T-helper 17 cell (primary cell): ENCODE measurements at places on chromosomes 2 and 18.

DNA sequence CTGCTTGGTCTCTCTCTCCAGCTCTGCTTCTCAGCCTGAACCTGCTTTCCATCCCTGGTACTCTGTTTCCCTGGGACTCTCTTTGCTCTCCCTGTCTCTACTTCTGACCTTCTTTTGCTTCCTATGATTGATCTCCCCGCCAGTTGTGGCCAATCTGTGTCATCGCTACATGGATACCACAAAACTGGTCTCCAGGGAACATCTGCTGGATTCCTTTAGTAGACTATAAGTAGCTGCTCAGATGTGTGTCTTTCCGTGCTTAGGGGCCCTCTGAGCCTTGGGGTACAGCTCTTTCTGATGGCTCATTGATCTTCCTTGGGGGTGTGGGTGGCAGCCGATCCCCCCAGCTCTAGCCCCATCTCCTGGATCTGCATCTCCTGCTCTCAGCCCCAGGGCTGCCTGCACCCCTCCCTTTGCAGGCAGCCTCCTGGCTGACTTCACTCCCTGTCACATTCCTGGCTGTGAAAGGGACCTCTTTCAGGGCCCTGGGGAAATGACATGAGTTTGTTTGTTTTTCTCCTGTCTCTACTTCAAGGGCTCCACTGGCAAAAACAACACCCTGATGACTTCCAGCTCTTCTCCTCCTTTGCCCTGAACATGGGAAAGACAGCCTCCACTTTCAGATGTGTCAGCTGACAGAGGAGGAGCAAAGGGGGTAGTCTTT lies 333.7 kb downstream of the CYP26B1 start:
- DNase-seq: no peak

GRCh38 chr18:10249270-10249669 lies 205.2 kb upstream of the APCDD1 start:
- DNase-seq: no peak

- no peak for DNase-seq
These were observed 73.1 kb downstream of the HDAC4 start for GRCh38 chr2:239327536-239328350.

GRCh38 chr2:26610504-26611335 lies 30.4 kb downstream of the CIB4 start:
- DNase-seq: no peak

- no peak for DNase-seq
These were observed 102.6 kb downstream of the RTN4 start for GRCh38 chr2:54947646-54948045.

- no peak for DNase-seq
These were observed 36.0 kb downstream of the PHLPP1 start for GRCh38 chr18:62751341-62751821.

DNA sequence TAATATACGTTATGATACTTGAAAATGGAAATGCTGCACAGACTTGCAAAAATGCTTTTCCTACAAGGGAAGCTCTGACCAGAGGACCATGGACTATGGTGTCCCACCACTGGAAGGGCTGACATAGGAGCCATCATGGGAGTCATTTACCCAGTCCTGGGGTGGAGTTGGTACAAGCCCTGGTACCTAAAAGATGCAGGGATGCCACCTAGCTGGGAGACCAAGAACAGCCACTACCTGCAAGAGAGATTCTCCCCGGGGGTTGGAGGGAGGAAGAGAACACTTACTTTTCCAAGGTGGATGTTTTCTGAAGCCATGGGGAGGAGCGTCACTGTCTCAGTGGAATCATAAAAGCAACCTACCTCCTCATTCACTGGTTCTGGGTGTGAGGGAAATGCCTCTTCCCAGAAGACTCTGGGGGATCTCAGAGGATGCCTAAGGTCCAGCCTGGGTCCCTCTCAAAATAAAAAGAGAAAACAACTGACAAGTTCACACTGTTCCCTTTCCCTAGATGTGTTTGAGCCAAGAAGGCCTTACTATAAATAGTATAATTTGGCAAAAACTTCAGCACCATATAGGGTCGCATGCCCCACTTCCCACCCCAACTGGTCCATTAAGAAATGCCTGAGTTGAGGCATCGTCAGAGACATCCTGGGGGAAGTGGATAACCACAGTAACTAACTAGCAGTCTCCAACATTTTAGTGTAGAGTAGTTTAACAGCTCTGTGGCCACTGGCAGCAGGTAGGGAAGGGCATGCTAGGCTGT lies 39.9 kb downstream of the REEP1 start:
- DNase-seq: no peak

GRCh38 chr18:62037989-62038778 lies 145.4 kb upstream of the RNF152 start:
- no peak for DNase-seq

DNA sequence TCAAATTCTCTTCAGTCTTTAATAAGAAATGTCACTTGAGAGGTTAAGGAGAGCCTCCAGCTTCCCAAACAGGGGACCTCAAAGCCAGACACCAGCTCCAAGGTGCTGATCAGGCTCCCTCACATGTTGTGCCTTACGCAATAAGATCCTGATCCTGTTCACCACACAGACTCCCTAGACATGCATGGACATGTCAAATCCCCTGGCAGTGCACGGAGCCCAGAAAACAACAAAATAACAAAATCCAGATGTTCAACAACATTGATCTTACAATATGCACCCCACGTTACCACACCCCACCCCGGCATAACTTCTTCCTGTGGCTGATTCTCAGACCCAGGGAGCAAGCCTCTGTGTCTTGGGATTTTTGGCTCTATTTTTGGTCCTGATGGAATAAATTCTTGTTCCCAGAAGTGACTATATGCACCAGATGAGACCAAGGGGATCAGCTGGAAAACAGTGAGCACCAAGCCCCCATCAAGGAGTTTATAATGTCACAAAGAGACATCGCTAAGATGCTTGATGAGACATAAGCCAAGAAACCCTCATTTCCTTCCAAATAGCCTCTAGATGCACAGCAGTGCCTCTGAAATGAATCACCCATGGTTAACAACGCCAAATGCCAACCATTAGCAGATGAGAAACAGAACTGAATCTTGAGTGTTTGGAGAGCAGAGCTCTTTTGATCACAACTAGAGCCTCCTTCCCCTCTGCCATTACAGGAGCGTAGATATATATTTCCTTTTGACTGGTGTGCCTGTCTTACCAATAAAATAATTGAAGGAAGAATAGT lies 198.2 kb downstream of the PRKCE start:
- DNase-seq: no peak
